ENCODE measurements at places on chromosomes 12 and 14.

DNA sequence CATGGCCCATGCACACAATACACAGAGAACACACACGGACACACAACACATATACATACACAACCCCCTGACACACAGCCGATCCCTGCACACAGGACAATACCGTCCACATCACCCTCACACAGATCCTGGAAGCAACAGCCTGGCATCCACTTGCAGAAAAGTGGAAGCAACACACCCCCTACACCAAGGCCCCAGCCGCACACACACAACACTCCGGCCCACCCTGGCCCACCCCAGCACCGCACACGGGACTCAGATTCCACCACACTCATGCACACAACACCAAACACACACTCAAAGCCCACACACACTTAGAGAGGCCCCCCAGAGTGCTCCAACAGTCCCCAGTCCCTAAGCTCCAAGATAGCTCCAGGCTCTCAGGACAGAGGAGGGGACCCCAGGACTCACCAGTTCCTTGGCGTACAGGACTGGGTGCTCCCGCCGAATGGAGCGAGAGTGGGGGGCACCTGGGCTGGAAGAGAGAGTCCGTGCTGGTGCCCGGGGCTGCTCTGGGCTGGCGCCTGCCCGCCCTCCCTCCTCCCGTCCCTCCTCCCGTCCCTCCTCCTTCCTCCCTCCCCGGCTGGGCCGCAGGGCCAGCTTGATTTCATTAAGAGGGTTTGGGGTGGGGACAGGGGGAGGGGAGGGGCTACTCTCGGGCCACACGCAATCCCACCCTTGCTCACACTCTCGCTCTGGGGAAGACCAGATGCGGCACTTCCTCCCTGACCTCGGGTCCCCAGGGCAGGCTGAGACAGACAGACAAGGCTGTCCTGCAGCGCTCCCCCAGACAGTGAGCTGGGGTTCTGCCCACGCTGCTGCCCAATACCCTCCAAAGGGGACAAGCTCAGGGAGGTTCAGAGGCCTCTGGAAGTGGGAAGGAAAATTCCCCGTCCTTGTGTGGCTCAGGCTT, at the start of gene TMEM119:
TSS of gene TMEM119 (minus strand) at position 526 of the 913 bp plus-strand sequence. CDS start 5,701 bp downstream, outside the sequence.
- no peak for DNase-seq

DNA sequence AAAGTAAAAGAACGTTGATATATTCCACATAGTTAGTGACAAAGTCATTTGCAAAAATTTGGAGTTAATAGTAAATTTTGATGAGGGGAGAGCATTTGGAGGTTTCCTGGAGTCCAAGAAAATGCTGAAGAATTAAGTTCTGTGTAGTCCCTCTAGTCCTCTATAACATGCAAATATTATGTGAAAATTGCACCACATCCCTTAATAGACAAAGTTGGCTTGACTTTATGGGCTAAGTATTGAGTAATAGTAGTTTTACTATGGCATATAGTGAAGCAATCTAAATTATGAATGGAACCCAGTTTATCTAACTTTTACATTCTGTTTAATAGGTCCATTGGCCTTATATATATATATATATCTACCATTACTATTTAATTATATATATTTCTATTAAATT, 66.4 kb upstream of the DCN start:
- DNase-seq: no peak

- DNase-seq: no peak
Observed at GRCh38 chr14:73125169-73125588, 11.1 kb upstream of the PSEN1 start.

DNA sequence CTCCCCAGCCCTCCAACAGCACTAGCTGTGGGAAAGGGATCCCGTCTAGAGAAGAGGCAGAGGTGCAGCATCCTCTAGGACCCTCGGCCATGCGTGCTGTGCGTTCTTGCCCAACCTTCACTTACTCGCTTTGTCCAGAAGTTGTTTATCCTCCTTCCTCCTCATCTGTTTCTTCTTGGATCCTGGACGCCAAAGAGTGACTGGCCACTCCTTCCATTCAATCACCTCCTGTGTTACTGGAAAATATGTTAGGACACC, 140.5 kb downstream of the ZFP36L1 start:
- DNase-seq: no peak

DNA sequence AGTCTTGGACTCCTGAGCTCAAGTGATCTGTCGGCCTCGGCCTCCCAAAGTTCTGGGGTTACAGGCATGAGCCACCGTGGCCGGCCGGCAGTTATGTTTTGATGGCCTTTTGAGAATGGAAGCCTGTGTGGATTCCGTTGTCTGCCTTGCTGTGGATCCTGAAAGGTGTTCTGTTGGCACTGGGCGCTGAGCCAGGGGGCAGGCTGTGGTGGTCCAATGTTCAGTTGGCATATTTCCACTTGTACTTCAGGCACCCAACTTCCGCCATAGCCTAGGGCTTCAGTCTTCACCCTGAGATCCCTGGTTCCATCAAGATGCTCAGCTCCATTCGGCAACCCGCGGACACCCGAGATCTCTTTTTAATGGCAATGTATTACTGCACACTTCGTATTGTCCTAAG, 6.3 kb upstream of the RPLP0 start:
- no peak for DNase-seq

DNA sequence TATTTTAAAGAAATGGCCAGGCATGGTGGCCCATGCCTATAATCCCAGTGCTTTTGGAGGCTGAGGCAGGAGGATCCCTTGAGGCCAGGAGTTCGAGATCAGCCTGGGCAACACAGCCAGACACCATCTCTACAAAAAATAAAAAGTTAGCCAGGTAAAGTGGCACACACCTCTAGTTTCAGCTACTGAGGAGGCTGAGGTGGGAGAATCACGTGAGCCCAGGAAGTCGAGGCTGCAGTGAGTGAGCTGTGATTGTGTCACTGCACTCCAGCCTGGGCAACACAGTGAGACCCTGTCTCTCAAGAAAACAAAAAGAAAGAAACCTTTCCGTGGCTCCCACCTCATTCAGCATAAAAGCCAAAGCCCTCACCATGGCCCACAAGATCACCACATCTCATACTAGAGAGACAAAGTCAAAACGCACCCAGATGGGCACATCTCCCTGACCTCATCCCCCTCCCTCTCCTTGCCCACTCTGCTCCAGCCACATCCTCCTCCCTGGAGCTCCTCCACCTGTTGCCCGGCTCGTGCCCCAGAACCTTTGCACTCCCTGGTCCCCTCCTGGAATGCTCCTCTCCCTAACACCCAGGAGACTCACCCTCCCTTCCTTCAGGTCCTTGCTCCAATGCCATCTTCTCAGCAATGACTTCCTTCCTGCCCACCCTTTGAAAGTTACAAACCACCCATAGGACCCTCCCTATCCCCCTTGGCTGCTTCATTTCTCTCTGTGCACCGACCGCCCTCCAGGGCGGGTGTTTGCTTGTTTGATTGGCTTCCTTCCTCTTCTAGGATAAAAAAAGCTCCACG, 4.8 kb upstream of the SCARB1 start:
- DNase-seq: no peak

DNA sequence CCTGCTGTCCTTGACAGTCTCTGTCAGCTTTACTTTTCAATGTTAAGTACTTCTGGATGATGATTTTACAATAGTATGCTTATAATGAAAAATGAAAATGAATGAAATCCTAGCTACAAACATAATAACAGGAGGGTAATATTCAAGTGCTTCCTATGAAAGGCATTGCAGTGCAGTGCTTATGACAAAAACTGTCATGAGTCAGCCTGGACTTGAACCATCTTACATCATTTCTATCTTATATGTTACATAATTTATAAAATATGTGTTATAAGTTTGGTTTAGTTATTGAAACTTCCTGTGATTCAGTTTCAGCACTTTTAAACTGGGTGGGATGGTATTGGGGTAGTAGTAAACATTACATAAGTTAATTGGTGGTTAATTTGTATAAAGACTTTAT, 451.7 kb downstream of the TMEM117 start:
- no peak for DNase-seq

GRCh38 chr14:89276424-89276975, 140.5 kb downstream of the FOXN3 start:
- DNase-seq: peak; percentile 74

DNA sequence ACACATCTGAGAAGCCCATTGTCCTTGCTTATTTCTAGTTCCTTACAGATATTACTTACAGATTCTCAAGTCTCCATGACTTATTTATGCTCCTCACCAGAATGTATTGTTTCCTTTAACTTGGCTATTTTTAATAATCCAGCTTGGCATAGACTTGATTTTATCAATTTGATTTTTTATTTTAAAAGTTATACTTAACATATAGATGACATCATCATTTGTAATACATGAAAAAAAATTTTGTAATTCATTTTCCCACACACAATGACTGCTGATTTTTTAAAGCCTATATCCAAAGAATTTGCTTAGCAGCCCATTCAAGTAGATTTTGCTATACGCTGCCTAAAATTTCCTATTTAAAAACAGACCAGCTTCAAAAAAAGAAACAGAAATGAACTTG, 39.8 kb downstream of the PTPRR start:
- no peak for DNase-seq

DNA sequence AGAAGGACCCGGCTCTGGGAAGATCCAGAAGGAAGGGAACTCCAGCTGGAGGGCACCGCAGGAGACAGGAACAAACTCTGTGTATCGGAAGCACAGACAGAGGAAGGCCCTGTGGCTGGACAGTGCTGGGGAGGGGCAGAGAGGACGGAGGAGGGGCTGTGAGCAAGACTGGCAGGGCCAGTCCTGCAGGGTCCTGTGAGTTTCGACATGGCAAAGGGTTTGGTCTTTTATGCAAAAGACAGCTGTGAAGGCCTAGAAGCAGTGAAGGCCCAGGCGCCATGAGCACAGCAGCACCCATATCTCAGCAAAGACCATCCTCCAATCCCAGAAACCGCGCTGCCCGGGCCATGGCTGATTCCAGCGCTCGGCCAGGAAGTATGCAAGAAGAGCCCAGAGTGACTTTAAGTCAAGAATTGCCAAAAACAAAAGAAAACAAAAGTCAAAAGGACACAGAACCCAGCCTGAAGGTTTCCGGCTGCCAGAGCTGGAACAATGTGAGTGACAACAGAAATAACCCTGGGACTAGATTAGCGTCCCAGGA, 126.5 kb downstream of the NCOR2 start:
- no peak for DNase-seq

- DNase-seq: no peak
Observed at GRCh38 chr12:47910486-47910885, 5.7 kb upstream of the VDR start.

- no peak for DNase-seq
Observed at GRCh38 chr14:96233661-96234060, 22.3 kb upstream of the BDKRB1 start.

DNA sequence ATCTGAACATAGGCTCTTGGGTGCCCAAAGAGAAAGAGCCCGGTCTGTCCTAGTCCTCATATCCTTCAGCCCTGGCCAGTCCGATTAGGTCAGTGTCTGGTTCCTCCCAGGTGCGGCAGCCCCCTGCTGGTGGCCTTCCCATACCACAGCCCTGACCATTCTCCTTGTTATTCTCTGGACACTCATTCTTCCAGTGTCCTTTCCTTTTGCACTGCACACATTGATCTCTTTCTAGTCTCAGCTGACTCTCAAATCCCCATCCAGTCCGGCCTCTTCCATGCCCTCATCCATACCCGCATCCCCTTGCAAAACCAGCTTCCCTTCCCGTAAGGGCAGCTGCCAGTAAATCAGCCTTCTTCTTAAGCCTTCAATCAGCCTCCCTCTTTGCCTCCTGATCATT, 1316.3 kb downstream of the TMEM121 start:
- no peak for DNase-seq

- DNase-seq: no peak
Observed at GRCh38 chr12:4084573-4084972, 189.0 kb upstream of the CCND2 start.

DNA sequence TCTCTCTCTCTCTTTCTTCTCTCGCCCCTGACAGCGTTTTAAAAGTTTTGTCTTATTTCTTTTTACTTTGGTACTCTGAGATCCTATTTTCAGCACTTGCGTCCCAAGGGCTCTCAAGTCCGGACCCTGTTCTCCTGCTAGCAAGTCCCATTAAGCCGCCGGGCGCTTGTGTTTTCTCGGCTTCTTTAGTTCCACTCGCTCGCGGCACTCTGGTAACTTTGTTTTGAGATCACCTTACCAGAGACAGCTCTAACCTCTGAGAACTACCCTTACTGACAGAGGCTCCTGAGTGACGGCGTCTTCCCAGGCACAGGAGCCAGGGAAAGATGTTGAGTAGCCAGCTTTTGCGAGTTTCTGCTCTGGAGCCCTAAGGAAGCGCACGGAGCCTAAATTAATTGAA, 2.7 kb upstream of the MYF5 start:
- no peak for DNase-seq

DNA sequence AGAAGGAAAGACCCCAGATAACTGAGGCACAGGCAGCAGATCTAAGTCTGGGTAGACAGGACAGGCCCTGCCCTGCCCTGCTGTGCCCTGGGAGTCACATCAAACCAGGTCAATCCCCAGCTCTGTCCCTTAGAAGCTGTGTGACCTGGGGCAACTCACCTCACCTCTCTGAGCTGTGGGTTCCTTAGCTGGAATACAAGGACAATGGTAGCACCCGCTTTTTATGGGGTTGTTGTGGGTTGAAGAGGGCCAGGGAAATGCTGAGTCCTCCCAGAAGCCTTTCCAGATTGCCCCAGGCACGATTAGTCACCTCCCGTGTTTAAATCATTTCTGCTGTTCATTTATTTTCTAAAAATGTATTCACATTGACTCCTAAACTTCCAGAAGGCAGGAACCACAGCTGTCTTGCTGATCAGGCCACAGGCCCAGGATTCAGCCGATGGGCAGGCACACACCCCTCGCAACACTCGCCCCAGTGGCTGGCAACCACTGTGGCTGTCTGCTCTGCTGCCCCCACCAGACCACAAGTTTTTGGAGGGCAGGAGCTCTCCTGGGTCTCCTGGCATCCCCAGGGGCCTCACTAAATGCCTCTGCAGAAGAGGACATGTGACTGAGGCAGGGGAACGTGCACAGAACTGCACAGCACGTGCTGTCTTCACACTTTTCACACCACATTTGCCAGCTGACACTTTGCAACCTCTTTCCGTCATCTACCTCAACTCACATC, 3.0 kb downstream of the SELPLG start:
- DNase-seq: no peak

GRCh38 chr14:102212845-102213244, 73.1 kb downstream of the WDR20 start:
- DNase-seq: no peak
